Neuronal stem cell (in vitro differentiated cells): ENCODE measurements at places on chromosomes 5 and 9.

- peak; percentile 27 for DNase-seq
Measured at GRCh38 chr5:155728857-155729683, 597.9 kb upstream of the SGCD start.

GRCh38 chr9:27337236-27337635 lies 40.3 kb upstream of the EQTN start:
- no peak for DNase-seq

DNA sequence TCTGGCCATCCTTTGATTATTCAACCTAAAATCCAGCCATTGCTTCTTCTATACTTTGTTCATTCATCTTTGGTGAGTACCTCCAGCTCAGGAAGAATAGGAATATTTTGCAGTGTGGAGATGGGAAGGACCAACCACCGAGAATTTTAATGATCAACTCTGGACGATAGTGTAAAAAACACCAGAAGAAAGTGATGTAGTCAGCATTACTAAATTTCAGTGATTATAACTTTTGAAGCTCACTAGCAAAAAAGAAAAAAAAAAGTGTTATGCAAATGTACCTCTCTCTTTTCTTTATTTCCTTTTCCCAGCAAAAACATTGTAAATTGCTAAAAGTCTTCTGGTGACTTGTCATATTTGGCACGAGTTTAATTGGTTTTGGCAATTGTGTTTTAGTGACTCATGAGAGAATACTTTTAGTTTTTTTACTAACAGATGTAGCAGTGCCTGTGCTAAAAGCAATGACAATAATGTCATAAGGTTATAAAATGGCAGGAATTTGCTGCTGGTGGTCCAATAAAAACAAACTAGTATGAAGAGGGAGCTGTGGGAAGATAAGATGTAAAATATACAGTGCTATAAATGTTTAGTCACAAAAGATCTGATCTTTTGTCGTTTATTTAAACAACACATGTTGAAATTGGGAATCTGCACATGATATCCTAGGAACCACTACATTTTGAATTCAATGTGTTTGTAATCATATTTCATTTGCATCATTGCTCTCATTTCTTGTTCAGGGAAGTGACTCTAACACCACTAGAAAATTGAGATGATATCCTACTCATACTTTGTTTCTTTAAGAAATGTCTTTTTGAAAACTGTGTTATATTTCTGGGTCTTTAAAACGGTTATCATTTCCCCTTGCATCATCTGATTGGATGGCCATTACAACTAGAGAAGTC lies 81.3 kb upstream of the ERCC6L2 start:
- no peak for DNase-seq

GRCh38 chr5:132771503-132771998 lies 5.5 kb downstream of the SEPTIN8 start:
- DNase-seq: no peak

- DNase-seq: no peak
Measured at GRCh38 chr5:147712598-147712997, 69.9 kb downstream of the JAKMIP2 start.

GRCh38 chr9:113220467-113221002 lies 542 bp downstream of the FKBP15 start:
- DNase-seq: peak; percentile 0

DNA sequence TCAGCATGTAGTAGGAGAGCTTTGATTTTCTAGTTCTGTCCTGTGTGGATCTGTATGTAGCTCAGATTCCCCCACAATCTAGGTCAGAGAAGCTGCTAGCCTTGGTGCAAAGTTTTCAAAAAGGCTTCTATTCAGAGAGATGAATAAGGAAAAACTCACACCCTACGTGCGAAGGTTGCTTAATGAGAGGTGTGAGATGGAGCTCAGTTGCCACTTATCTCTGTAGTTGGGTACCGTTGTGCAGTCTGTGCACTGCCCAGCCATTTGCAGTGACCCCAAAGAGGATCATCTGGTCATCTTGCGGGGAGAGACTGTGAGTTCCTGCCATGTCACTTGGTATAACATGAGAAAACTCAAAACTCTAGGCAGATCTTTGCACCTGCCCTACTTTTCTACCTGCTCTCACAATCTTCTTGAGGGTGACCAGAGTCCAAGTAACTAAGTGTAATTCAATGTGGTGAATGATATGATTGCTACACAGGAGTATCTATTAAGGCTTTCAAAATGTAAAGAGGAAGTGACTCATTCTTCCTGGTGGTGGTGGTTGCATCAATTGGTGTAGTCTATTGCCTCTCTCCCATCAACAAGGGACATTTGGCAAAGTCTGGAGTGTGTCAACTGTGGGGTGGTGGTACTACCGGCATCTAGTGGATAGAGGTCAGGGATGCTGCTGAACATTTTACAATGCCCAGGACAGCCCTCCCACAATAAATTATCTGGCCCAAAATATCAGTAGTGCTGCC lies 65.2 kb downstream of the TMC1 start:
- no peak for DNase-seq

DNA sequence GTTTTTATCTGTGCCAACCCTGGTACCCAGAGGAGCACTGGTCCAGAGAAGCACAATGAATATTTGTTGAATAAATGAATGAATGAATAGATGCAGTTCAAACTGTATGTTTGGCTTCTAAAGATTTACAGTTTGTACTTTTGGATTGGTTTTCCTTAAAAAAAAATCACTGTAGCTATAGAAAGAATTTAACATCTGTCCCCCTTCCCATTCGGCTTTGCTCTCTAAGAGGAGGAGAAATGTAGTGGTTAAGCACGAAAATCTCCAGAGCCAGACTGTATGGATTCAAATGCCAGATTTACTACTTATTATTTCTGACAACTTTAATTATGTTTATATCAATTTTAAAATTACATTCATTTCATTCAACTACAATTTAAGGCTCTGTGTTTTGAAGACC lies 98.8 kb upstream of the MAMDC2 start:
- no peak for DNase-seq

DNA sequence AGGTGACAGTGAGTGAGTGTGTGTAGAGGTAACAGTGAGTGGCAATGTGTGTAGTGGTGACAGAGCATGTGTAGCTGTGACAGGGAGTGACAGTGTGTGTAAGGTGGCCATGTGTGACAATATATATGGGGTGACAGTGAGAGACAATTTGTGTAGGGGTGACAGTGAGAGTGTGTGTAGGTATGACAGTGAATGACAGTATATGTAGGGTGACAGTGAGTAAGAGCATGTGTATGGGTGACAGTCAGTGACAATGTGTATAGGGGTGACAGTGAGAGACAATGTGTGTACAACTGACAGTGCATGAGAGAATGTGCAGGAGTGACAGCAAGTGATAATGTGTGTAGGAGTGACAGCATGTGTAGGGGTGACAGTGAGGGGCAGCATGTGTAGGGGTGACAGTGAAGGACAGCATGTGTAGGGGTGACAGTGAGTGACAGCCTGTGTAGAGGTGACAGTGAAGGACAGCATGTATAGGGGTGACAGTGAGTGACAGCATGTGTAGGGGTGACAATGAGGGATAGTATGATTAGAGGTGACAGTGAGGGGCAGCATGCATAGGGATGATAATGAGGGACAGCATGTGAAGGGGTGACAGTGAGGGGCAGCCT lies 10.1 kb upstream of the GAPT start:
- DNase-seq: no peak

DNA sequence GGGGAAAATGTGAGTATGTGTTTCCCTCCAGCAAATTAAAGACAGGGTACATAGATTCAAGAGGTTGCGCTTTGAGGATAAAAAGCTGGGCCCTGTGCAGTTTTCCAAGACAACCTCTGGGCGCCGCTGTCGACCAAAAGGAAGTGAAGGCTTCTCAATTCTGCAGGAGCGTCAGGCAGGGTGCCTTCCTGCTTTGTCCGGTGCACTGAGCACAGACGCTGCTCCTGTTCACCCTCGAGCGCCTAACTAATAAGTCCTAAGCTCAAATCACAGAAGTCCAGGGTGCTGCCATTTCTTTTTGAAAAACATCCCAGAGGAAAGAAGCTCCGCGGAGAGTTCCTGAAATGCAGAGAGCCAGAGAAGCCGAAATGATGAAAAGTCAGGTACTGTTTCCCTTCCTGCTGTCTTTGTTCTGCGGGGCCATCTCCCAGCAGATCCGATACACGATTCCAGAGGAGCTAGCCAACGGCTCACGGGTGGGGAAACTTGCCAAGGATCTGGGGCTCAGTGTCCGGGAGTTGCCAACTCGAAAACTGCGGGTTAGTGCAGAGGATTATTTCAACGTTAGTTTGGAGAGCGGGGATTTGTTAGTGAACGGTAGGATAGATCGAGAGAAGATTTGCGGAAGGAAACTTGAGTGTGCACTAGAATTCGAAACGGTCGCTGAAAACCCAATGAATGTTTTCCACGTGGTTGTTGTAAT lies at the start of gene PCDHGB1:
TSS of gene PCDHGB1 (plus strand) at position 183 of the 703 bp plus-strand sequence. CDS start at position 345, 162 bp downstream.
- no peak for DNase-seq

DNA sequence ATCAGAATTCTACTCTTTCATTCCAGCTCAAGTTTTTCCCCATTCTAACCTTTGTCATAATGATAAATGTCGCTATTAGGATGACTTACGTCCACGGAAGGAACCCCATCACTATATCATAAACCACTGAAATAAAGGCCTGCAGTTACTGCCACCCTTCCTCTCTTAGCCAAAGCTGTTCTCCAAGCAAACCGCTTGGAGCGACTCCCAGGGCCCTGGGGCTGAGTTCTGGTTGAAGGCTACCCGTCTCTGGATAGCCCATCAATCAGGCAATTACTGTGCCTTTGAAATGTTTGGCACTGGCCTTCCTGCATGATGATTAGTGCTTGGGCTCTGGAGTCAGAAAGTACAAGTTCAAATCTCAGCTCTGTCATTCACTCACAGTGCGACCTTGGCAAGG lies 386.0 kb downstream of the SPOCK1 start:
- DNase-seq: no peak

DNA sequence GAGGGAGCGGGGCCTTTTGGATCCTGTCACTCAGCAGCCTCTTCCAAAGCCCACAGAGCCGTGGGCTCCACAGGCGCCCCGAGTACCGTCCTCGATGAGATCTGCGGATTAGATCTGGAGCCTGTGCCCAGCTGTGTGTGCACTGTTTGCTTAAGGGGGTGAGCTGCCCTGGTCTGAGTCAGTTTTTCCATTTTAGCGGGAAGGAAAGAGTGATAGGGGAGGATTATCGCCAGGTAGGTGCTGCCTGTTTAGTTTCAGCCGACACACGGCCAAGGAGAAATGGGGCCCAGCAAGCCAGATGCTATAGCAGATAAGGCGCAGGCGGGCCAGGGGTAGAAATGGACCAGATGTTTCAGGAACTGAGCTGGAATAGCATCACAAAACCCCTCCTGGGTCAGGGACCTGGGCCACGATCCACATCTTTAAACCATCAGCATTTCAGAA lies 18.1 kb downstream of the COL5A1 start:
- DNase-seq: no peak
